Stimulated activated CD8-positive, alpha-beta memory T cell treated with anti-CD3 and anti-CD28 coated beads, Interleukin-4, amount 100 ng/mL, for 4 hours (primary cell): ENCODE measurements at places on chromosomes 16 and 17.

DNA sequence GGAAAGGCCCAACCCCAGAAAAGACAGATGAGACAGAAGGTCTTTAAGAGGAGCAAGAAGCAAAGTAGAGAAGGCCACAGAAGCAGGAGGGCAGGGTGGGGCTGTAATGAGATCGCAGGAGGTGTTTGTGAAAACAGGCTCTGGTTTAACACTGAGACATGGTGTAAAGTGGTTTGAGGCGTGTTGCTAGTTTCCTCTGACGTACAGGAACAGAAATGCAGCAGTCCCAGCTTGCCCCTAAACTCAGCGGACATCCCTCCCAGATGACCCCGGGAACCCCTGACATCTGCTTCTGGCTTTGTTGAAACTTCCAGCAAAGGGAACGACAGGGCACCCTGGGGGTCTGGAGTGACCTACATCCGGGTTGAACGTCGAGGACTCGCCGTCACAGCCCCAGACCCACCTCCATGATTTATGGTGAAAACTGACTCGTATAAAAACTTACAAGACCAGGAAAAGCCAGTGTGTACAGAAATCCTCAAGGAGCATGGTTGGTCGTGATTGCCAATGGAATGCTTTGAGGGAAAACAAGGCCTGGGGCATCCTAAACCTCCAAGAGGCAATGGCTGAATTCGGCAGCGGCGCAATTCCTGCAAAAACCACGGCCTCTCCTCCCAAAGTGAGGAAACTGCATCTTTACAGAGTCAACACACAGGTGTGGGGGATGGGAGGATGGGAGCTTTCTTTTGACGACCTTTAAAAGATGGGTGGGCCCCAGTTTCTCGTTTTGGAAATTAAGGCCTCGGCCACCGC, 25.8 kb downstream of the LITAF start:
- DNase-seq = peak; percentile 46

GRCh38 chr17:42110301-42111264, 1.9 kb downstream of the DHX58 start:
- no peak for DNase-seq

DNA sequence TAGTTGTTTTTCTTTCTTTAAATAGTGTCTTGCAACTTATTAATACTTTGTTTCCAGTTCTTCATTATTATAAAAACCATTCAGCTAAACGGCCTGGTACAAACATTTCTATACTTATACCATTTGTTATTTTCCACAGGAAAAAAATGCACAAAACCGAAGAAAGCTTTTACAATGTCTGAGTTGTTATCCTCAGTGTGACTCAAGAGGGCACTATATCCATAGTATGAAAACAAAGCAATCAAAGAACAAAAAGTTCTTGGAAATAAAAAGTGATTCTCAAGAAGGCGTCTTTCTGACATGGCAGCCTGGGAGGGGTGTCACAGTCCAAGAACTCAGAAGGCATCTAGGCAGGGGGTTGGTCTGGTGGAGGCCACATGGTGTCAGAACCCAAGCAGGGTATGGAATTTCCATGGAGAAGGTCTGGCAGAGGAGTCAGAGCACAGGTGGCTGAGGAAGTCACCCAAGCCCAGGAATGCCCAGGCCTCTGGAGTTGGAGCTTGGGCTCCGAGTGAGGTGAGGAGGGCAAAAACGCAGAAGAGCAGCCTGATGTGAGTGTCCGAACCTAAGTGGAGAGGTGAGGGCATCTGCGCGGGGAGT, 70.9 kb upstream of the ATP2A3 start:
- DNase-seq = no peak

DNA sequence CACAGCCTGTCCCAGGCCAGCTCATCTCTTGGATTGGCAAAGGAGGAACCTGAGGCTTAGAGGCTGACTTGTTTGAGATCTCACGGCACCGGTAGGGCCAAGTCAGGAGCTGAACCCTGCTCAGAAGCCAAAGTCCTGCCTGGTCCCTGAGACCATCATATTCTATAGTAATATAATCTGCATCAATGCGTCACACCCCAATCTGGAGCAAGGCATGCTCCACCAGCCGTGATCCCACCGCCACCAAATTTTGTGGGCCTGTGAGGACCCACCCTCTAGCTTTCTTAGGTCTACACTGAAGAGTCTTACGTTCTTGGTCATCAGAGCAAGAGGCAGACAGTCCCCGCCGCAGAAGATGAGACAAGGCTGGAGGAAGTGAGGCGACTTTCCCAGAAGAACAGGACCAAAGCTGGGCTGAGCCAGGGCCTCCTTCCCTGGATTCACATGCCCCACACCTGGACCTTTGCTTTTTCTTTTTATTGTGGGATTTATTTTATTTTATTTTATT, 2.7 kb downstream of the SULT1A1 start:
- no peak for DNase-seq

GRCh38 chr17:1787301-1787902, 25.5 kb downstream of the SERPINF1 start:
- no peak for DNase-seq

- no peak for DNase-seq
These were observed 244.1 kb downstream of the PHKB start for GRCh38 chr16:47705266-47705665.

DNA sequence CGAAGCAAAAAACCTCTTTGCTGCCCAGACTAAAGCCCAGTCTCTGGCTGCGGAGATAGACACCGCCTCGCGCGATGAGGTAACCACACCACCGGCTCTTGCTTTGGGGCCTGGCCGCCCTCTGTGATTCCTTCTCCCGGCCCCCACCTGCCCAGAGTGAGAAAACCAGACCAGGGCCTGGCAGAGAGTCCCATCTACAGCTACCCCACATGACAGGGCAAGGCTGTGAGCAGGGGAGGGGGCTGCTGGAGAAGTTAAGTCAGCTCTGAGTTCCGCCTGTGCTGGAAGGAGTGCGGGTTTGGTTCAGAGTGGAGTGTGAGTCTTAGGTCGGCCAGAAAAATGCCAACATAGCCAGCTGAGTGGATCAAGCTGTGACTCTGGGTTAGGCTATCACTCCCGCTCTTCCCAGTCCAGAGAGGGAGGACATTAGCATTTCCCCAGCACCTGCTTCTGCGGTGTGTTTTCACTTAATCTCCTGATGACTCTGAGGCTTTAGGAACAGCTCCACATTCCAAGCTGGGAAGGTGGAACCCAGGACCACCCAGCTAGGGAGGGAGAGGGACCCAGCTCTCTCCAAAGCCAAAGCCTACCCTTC, 139.0 kb downstream of the RAB11FIP4 start:
- DNase-seq = no peak

DNA sequence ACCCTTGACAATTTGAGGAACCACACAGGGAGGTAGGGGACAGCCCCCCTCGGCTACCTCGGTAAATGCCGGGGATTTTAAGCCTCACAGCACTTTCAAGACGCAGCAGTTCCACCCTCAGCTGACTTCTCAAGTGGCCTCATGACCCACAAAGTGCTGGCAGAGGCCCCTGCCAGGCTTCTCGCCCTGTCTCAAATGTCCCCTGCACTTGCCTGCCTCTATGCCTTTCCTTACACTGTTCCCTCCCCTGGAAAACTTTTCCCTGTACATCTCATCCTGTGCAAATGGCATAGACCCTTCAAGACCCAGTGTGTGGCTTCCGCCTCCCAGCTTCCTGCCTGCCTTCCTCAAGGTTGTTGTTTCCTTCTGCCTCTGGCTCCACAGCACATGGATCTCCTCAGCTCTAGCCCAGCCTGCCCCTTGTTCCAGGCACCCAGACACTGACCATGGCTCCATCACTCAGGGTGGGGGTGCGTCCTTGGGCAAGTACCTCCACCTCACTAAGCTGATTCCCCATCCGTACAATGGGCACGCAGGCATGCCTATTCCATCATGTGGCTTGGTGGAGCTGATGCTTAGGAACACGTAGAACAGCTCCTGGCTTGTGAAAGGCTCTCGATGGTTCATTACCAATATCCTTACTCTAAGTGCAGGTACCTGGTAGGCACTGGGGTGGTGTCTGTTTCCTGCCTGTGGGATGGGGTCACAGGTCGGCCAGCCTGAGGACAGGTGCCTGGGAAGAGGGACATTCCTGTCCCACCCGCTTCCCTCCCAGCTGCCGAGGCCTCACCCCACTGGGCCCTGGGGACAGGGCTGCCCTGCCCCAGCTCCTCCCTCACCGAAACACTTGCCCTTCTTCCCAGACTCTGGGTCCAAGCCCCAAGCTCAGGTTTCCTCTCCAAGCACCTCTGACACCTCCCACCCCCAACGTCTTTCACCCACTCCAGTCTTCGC, 24.0 kb downstream of the MMP15 start:
- no peak for DNase-seq

DNA sequence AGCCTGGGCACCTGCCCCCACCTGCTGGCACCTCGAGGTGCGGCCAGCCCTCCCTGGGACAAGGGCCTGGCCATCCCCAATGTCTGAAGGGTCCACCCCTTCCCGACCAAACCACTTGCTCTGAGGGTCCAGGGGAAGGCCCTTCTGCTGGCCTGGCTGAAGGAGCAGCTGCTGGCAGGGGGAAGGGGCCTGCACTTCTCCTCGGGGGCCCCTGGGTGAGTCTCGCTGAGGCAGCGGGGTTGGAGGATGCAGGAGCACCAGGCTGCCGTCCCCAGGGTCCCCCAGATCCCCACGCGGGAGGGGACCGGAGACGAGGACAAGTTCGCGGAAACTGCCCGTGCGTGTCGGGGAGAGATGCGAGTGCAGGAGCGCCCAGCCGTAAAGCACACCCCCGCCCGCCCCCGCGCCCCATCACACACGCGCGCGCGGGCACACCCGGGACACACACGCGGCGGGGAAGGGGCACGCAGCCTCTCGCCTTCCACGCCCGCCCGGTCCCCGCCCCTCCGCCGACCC, 725 bp upstream of the CACNA1H start:
- peak; percentile 57 for DNase-seq

GRCh38 chr16:88534638-88535190, 35.5 kb upstream of the ZC3H18 start:
- no peak for DNase-seq

- DNase-seq = no peak
These were observed 37.3 kb upstream of the MRPS23 start for GRCh38 chr17:57887161-57887560.

- DNase-seq = no peak
These were observed 163.2 kb upstream of the FOXF1 start for GRCh38 chr16:86347090-86347489.

- no peak for DNase-seq
These were observed 128.6 kb downstream of the SHISA6 start for GRCh38 chr17:11369575-11369974.

GRCh38 chr17:80577876-80578570, 33.4 kb downstream of the RPTOR start:
- DNase-seq = no peak

DNA sequence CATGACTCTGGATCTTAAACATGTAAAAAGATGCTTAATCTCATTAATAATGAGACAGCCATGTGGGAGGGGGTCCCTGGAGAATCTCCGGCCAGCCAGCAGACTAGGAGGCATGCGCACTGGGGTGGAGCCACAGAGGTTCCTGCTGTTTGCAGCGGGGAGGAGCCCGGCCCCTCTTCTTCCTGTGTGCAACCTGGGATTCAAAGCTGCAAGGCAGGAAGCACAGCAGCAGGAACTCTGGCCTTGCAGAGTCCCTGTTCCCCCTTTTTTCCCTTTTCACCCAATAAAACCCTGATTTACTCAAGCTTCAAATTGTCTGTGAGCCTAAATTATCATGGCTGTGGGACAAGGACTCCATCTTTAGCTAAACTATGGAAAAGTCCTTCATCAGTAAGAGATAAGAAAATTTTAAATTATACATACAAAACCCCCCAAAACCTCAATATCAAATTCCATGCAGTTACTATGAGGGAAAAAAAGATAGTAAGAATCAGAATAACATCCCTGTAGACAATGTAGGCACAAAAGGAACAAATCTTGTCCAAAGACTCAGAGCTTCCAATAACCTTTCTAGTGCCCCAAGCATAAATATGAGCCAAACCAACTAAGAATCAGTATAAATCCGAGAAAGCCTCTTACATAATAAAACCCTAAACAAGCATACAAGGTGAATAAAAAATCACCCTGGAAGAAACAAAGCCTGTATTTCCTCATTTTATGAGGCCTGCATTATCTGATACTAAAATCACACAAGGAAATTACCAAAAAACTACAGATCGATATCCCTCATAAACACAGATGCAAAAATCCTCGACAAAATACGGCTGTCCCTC, 12.1 kb downstream of the CFDP1 start:
- DNase-seq = no peak

- DNase-seq = no peak
These were observed 7.5 kb upstream of the ADCY9 start for GRCh38 chr16:4123616-4124300.

DNA sequence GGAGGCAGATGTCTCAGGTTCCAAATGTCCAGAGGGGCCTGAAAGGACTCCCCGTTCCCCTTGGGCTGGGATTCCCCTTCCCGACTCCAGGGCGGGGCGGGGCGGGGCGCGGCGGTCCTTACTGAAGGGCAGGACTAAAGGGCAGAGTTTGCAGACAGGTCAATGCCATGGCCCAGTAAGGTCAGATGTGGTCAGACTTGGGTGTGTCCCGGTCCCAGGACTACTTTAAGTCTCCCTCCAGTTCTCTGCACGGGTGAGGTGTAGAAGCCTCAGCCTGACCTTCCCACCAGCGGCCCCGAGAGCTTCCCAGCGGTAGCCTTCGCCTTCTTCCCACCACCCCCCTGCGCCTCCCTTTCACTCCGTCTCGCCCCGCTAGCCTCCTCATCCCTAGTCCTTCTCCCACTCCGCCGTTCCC, 532 bp downstream of the KDM6B start:
- no peak for DNase-seq

GRCh38 chr17:69065113-69065512, 4.4 kb upstream of the ABCA9 start:
- no peak for DNase-seq

DNA sequence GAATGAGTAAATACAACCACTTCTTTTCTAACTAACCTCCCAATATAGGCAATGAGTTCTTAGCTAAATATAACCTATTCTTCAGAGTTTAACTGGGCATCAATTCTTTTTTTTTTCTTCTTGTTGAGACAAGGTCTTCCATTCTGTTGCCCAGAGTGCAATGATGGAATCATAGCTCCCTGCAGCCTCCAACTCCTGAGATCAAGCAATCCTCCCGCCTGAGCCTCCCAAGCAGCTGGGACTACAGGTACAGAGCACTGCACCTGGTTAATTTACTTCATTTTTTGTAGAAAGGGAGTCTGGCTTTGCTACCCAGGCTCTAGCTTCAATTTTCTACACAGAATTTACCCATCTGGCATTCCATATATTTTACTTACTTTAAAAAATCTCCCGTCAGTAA, 1.1 kb downstream of the METTL16 start:
- no peak for DNase-seq

DNA sequence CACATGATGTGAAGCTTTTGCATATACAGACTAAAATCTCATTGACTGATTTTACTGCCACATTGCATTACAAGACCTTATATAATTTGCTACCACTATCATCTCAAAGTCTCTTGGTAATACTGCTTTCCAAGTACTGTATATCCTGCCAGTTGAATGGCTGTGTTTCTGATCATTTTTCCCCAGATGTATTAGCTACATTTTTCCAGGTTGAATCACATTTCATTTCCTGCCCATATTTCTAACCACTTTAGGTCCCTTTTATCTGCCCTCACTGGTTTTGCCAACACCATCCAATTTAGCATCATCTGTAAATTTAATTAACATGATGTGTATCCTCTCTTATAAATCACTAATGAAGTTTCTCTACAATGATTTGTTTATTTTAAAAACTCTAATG, 365.7 kb upstream of the PMFBP1 start:
- no peak for DNase-seq

- no peak for DNase-seq
These were observed 79.5 kb upstream of the DNAJA2 start for GRCh38 chr16:47052666-47053640.
